ENCODE measurements at places on chromosomes 6 and 20. TPM values are rescaled to one million over a fixed set of nuclear protein-coding genes. Genes with fewer than 3 reads are reported as not detected.

ZNF311 gene
- 0.62 TPM for total RNA-seq

DNA sequence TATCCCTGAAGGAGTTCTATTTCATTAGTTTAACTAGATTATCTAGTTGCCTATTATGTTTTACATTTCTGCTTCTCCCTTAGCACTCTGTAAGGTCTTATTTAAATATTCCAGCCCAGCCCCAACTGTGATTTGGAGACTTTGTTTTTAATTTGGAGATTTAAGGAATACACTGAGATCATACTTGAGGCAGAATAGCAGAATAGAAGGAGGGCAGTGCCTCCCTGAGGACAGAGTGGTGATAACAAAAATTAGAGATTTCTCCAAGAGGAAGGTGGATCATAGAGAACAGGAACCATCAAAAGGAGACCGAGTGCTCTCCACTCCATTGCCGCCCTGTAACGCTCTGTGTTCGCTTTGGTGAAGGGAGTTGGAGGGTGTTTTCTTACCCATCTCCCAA is 14.8 kb upstream of the CD164 start:
- H3K4me1 ChIP-seq: no peaks in the 10 kb centered on the region
- no peak for DNase-seq
- H3K27me3 ChIP-seq: no peaks in the 10 kb centered on the region
- no peaks in the 10 kb centered on the region for H3K36me3 ChIP-seq

IPCEF1 gene
- 0.90 TPM for total RNA-seq

DNA sequence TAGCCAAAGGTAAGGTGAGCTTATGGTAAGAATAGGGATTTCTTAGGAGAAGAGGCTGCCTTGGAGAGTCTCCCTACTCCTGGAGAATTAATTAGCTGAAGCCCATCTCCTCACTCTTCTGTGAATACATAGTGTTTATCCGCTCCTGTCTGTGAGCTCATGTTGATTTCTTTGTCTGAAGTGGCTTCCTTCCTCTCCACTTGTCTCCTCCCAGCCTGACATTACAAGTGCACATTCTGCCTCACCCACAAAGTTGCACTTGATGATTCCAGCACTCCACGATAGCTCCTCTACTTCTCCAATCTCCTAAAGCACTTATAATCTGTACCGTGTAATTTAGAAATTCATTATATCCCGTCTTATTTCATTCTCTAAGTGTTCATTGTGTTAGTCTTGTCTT is 287.2 kb downstream of the QKI start:
- no peak for DNase-seq
- H3K27ac ChIP-seq: no peak overlapping the region
- no peaks in the 10 kb centered on the region for H3K27me3 ChIP-seq
- H3K4me3 ChIP-seq: no peak overlapping the region

- no peak for DNase-seq
- H3K4me3 ChIP-seq: no peak overlapping the region
- H3K27ac ChIP-seq: no peak overlapping the region
These were observed 100.1 kb downstream of the TNFRSF21 start for GRCh38 chr6:47209632-47210031.

GRCh38 chr6:84017709-84018452 is 15.7 kb upstream of the MRAP2 start:
- DNase-seq: no peak
- no peaks in the 10 kb centered on the region for H3K27me3 ChIP-seq
- H3K27ac ChIP-seq: no peak overlapping the region

ZC2HC1B gene
- total RNA-seq: not detected

- peaks cover 37% of the 10 kb centered on the region for H3K36me3 ChIP-seq
- H3K4me3 ChIP-seq: no peak overlapping the region
- no peak overlapping the region for H3K27ac ChIP-seq
- H3K4me1 ChIP-seq: no peaks in the 10 kb centered on the region
These were observed 6.6 kb downstream of the UFL1 start for GRCh38 chr6:96528193-96528592.

GRCh38 chr20:23449421-23449820 is 3.3 kb downstream of the CST11 start:
- H3K27ac ChIP-seq: no peak overlapping the region
- H3K36me3 ChIP-seq: no peaks in the 10 kb centered on the region
- DNase-seq: no peak
- no peaks in the 10 kb centered on the region for H3K4me1 ChIP-seq

- H3K27me3 ChIP-seq: no peaks in the 10 kb centered on the region
- no peak overlapping the region for H3K27ac ChIP-seq
- no peak overlapping the region for H3K4me3 ChIP-seq
- H3K4me1 ChIP-seq: no peaks in the 10 kb centered on the region
These were observed 1.9 kb downstream of the DDR1 start for GRCh38 chr6:30885999-30886896.

PGC gene
- not detected for total RNA-seq
